ENCODE measurements at places on chromosomes 1 and 21.
A peak's percentile ranks its signal among the peaks of the same experiment; 100 is the strongest.

GRCh38 chr1:221473411-221473810, 268.5 kb downstream of the DUSP10 start:
- DNase-seq = no peak

- DNase-seq = no peak
Observed at GRCh38 chr1:158145173-158145719, 35.4 kb upstream of the CD1D start.

- no peak for DNase-seq
Observed at GRCh38 chr1:32948905-32949304, 15.7 kb downstream of the RNF19B start.

- DNase-seq = no peak
Observed at GRCh38 chr1:43363283-43363934, 4.4 kb downstream of the ELOVL1 start.

- no peak for DNase-seq
Observed at GRCh38 chr1:2592672-2593071, 6.1 kb downstream of the PRXL2B start.

DNA sequence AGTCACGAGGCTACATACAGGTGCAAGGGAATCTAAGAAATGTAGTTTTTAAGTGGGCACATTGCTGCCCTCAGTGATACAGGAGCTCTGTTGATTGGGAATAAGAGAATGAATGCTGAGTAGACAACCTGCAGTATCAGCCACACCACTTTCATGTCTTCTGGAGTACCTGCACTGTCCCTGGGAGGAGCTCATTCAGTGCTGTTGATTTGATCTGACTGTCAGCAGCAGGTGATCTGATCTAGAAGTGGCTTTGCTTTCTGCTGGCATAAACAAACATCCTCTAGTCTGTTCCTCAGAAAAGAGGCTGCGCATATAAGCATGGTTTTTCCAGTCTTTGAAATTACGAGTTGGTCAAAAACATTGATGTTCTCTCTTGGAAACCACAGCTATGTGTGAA, 35.5 kb upstream of the LRRC52 start:
- DNase-seq = no peak

DNA sequence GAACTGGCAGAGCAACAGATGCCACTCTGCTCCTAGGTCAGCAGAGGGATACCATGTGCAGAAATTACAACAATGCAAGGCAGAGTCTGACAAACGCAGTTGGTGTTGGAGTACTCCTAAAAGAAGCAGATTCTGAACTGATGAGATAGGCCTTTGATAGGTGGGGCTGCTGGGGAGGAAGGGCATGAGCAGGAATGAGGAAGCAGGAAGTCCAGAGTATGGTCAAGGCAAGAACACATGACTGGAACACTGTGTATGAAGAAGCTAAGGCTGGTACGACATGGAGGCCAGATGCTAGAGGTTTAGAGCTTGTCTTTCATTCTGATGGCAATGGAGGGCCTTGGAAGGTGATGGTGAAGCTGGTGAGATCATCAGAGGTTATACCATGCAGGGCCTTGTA, 11.5 kb upstream of the THRAP3 start:
- DNase-seq = no peak

DNA sequence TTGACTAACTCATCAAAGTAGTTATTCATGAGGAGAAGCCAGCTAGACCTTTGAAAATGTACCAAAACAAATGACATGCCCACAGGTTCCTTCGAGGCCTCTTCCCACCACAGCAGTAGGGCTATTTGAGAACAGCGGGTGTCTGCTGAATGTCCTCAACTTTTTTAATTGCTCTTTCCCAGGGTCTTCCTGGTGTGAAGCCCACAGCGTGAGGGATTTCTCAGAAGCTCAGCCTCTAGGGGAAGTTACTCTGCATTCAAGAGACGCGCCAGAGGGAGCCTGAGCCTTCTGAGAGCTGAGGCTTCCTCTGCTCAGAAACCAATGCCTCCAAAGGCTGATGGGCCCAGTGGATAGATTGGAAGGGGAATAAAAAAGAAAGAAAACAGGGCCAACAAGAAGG, 153.6 kb downstream of the OLFM3 start:
- DNase-seq = no peak

- DNase-seq = no peak
Observed at GRCh38 chr1:7407544-7407895, 363.6 kb upstream of the VAMP3 start.

- no peak for DNase-seq
Observed at GRCh38 chr1:53319296-53320101, 8.4 kb downstream of the LRP8 start.

GRCh38 chr1:245577191-245578157, 422.7 kb downstream of the KIF26B start:
- no peak for DNase-seq

GRCh38 chr1:114355240-114355639, 155.8 kb downstream of the TRIM33 start:
- no peak for DNase-seq

GRCh38 chr1:200275415-200275814, 134.4 kb downstream of the ZNF281 start:
- no peak for DNase-seq

DNA sequence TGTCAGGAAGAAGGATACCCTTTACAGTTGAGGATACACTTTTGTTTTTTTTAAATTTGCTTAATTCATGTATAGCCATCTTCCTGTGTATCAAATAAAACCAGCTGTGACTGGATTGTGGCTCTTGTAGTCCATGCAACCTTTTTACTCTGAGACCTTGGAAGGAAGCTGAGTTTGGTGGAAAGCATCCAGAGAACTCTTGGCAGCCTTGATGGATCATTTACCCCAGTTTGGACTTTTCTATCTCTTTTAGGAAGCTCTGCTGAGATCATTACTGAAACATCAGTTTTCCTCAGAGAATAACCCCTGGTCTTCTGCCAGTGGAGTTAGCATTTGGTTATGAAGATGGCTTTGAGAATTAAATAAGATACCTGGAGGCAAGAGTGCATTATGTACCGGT, 21.2 kb upstream of the APOBEC4 start:
- DNase-seq = no peak

DNA sequence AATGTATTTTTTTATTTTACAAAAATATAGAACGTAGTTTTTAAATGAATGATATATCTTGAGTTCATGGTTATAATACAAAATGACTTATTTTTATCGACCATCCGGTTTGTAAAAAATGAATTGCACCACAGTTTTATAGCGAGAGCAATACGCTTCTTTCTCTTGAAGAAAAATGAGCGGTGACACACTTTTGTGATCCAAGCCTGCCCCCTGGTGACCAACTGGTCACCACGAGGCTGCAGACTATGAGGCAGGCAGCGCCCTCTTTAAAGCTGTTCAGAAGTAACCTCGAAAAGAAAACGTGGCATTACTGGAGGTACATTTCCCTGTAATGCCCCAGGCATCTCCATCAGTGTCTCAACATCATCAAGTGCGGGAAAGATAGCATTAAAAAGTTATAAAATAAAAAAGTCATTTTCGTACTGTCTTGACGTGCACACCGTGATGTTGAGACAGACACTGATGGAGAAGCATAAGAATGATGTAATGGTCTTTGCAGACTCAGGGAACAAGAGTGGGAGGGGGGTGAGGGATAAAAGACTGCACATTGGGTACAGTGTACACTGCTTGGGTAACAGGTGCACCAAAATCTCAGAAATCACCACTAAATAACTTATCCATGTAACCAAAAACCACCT, 734.2 kb upstream of the ADAMTS5 start:
- DNase-seq = peak; percentile 37
